ENCODE measurements at places on chromosomes 5 and 9.

- no peak for DNase-seq
Measured at GRCh38 chr5:172713809-172714490, 57.0 kb downstream of the DUSP1 start.

- DNase-seq, result no peak
Measured at GRCh38 chr9:34125681-34126206, 754 bp downstream of the DCAF12 start.

GRCh38 chr9:69131682-69132081 lies 42.4 kb upstream of the TJP2 start:
- no peak for DNase-seq

DNA sequence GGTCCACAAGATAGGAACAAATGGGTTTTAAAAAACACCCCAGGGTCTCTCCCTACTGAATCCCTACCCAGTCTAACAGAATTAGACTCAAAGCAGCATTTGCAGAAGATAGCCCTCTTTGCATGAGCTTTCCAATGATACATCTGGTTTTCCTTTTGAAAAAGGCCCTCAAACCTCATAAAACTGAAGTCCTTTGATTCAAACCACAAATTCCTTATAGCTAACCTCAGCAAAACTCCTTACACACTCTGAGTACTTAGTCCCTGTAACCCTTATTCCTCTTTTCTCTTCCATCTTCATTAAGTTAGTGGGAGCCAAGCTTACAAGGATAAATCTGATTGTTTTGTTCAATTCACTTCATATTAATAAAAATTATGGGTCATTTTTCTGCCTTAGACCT lies 90.5 kb upstream of the TNC start:
- DNase-seq, result no peak

GRCh38 chr9:34591248-34591916 lies 1.9 kb upstream of the CNTFR start:
- DNase-seq, result no peak

DNA sequence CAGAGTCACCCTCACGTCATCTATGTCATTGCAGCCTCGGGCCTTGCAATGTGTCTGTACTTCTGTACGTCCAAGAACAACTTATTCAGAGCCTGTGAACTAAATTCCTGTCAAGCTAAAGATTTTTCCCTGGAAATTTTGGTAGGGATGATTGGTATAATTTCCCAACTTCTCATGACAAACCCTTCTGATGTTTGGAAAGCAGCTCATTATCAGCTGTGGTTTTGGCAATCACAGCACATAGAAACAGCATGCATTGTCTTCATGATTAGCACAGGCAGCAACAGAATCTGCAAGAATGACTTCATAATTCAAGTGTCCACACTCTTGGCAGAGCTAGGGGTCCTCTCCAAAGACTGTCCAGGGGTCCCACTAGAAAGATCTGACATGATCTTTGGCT lies 49.5 kb downstream of the APBA1 start:
- no peak for DNase-seq

- no peak for DNase-seq
Measured at GRCh38 chr5:135372654-135373381, 26.2 kb downstream of the MACROH2A1 start.

All from urinary bladder (tissue), 4 donors.